ENCODE measurements at places on chromosomes 16 and 17.

DNA sequence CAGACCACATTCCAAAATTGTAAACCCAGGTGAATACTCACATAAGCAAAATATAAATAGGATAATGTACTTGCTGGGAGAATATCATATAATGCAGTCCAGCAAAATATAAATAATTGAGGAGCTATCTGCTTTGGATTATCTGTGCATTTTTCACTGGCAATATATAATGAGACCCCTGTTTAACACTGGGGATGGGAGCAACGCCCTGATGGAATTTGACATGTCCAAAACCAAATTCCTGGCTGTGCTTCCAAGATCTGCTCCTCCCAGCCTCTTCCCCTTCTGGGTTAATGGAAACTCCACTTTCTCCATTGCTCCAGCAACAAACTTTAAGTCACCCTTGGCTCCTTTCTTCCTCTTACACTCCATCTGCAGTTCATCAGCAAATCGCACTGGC is 35.5 kb upstream of the HLF start:
- no peaks in the 10 kb centered on the region for H3K4me1 ChIP-seq
- no peak for DNase-seq
- no peak overlapping the region for H3K27ac ChIP-seq
- H3K36me3 ChIP-seq = no peaks in the 10 kb centered on the region
- H3K27me3 ChIP-seq = peaks cover 5% of the 10 kb centered on the region

GRCh38 chr16:16867973-16868372 is 489.0 kb downstream of the NPIPA7 start:
- DNase-seq = no peak
- no peak overlapping the region for H3K4me3 ChIP-seq
- peaks cover 55% of the 10 kb centered on the region for H3K27me3 ChIP-seq
- no peaks in the 10 kb centered on the region for H3K4me1 ChIP-seq

DNA sequence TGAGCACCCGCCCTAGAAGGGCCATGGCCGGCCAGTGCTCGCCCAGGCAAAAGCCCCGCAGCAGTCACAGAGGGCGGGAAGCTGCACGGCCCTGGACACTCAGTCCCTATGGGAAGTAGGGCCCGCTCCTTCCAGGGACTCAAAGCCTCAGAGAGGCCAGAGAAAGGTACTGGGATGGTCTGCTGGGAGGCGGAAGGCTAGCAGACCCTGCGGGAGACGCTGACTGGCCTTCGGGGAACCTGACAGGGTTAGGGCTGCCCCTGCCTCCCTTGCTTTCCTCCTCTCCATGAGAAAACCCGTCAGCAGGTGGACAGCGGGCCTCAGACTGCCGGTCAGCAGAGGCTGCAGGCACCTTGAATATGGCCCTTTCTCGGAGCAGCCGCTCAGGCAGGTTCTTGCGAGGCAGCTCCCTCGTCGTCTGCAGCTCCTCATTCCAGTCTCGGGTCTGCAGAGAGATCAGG is 11.5 kb downstream of the CLUH start:
- no peak for DNase-seq
- H3K4me3 ChIP-seq = no peak overlapping the region
- H3K27ac ChIP-seq = no peak overlapping the region

DNA sequence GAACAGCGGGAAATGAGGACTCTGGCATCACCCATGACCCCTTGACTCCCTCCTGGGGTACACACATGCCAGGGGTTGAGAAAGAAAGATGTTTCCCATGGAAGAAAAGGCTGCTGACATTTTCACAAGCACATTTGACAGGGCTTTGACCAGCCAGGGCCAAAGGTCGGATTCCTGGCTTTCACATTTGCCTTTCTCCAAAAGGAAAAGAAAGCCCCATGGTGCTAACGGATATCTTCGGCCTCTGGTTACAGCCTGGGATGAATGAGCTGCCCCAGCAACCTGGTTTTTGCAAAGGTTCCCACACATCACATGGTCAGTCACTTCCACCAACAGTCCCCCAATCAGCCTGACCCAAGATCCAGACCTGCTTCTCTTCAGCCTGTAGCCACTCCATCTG is 478.2 kb upstream of the CDH11 start:
- no peak overlapping the region for H3K4me3 ChIP-seq
- peaks cover 5% of the 10 kb centered on the region for H3K36me3 ChIP-seq
- H3K27me3 ChIP-seq = peaks cover 5% of the 10 kb centered on the region
- H3K4me1 ChIP-seq = peaks cover 18% of the 10 kb centered on the region
- DNase-seq = no peak

GRCh38 chr16:25925421-25925820 is 233.7 kb downstream of the HS3ST4 start:
- H3K36me3 ChIP-seq = no peaks in the 10 kb centered on the region
- H3K27ac ChIP-seq = no peak overlapping the region
- H3K27me3 ChIP-seq = peaks cover 8% of the 10 kb centered on the region
- H3K4me1 ChIP-seq = no peaks in the 10 kb centered on the region
- no peak overlapping the region for H3K4me3 ChIP-seq
